ENCODE measurements at places on chromosomes 4 and X.

DNA sequence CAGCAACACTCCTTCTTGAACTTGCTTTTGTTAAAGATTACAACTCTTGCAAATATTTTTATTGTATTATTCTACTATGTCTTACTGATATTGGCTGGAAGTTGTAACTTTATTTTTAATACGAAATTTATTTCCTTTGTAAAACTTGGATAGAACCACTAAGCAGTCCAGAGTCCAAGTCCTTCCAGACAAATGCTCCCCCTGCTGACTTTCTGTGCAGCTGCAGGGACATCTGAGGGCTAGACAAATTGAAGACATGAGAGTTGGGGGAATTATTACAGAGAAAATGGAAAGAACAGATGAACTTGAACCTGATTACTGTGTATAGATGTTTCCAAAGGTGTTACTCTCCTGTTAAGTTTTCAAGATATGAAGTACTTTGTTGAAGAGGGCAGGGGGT is 238.8 kb downstream of the GRIA3 start:
- DNase-seq, result peak; percentile 19

- DNase-seq, result no peak
Observed at GRCh38 chr4:168220893-168221292, 97.7 kb downstream of the DDX60 start.

DNA sequence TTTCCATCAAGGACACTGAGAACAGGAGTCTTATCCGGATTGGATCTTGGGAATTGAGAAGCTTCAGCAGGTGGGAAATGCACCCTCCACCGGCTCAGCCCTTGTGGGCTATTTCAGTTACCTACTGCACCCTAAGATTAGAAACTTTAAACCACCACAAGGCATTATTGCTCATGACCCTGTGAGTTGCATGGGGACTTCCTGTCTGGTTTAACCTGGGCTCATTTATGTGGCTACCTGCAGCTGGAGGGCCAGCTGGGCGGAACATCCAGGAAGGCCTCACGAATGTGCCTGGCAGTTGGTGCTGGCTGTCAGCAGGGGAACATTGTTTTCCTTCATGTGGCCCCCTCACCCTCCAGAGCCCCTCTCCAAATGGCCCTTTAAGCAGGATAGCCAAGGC is 164.1 kb downstream of the DEFB131A start:
- DNase-seq, result no peak

- no peak for DNase-seq
Observed at GRCh38 chrX:108123591-108124366, 32.2 kb downstream of the ATG4A start.

DNA sequence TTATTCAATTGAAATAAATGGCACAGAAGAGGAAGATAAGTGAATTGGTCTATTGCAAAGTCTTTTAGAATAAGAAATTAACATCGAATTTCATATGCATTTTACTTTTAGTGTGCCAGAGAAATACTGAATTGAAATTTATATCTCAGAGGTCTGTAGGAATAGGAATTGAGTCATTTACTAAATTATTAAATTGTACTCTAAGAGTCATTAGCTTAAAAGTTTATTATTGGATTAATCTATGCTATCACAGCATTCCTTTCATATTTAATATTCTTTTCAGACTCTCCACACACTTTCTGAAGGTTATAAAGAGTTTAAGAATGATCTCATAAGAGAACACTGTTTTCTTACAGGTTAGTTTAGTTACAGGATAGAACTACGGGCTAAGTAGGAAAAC is 2711.5 kb downstream of the ARAP2 start:
- no peak for DNase-seq

DNA sequence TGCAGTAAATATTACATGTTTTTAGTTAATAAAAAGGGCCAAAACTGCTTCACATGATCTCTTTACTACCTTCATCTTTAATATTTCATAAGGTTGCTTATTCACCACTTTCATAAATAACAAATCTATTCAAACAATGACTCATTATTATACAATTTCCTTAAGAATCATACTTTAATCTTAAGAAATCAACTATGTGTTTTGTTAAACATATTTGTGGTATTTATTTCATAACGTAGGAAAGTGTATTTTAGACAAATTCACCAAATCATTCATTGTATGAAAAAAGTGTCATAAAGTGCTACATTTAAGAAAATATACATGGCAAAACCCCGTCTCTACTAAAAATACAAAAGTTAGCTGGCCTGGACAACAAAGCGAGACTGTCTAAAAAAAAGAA is 150.5 kb upstream of the RXFP1 start:
- DNase-seq, result no peak

- no peak for DNase-seq
Observed at GRCh38 chr4:11232015-11232414, 196.7 kb downstream of the HS3ST1 start.

GRCh38 chr4:87270144-87270543 is 49.7 kb upstream of the KLHL8 start:
- peak; percentile 37 for DNase-seq

GRCh38 chr4:102616636-102617035 is 115.5 kb downstream of the NFKB1 start:
- DNase-seq, result no peak

GRCh38 chr4:185165605-185166063 is 22.6 kb downstream of the SLC25A4 start:
- peak; percentile 74 for DNase-seq

- DNase-seq, result no peak
Observed at GRCh38 chr4:99965674-99966350, 15.7 kb upstream of the H2AZ1 start.

- no peak for DNase-seq
Observed at GRCh38 chr4:145326491-145326890, 146.1 kb upstream of the OTUD4 start.

DNA sequence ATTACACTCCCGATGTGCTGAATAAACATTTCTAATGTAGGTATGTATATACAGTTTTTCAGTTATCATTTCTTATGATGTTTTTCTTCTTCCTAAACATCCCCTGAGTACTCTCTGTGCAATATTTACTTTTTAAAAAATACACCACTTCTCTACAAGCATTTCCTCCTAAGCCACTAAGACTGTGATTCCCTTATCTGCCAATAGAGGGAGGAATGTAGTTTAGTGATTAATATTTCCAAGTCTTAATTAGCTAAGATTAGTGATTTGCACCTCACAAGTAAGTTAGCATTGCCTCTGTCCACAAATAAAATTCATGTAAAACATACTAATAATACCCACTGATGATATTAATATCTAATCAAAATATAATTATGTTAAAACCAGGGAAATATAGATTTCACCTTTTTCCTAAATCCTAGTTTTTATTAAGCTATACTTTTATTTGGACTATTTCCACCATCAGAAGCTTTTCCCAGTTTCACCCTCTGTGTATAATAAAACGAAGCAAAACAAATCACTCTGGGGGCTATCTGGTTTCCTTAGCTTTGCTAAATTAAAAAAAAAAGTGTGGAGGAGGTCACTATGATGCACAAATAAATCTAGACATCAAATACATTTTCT is 909.1 kb downstream of the FAT4 start:
- no peak for DNase-seq

GRCh38 chrX:113019958-113020357 is 179.3 kb upstream of the AMOT start:
- DNase-seq, result no peak

GRCh38 chrX:6120329-6120728 is 108.3 kb downstream of the NLGN4X start:
- DNase-seq, result no peak

Measured in brain microvascular endothelial cell (primary cell).